ENCODE measurements at places on chromosomes 7 and 10.

DNA sequence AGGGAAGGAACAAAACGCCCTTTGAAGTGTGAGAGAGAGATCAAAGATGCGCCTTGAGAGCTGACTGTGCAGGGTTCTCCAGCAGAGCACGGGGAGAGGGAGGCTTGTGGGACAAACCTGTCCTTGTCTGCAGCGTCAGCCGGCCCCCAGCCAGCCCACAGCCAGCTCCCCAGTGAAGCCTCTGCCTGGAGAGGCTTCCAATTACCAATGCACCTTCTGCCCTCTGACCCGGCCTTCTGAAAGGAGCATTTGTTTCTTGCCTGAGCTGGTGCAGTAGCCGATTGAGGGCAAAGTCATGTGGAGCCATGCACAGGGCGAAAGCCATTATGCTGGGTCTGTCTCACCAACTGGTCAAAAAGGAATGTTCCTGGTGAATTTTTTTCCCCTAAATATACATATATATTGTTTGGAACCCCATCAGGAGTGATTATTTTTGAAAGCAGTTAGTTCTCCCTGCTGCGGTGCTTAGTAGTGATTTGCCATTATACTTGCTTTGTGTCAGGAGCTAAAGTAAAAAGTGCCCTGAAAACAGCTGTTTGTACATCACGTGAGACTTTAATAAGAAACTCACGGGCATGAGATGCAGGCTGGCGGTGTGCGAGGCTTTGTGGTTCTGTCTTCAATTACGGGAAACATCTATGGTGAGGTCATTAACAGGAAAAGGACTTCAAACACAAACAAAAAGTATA is 268.6 kb downstream of the KLF6 start:
- DNase-seq, result no peak

GRCh38 chr7:47721670-47722069 is 139.8 kb upstream of the TNS3 start:
- DNase-seq, result no peak

GRCh38 chr10:114504769-114505579 is 100.7 kb upstream of the AFAP1L2 start:
- no peak for DNase-seq

DNA sequence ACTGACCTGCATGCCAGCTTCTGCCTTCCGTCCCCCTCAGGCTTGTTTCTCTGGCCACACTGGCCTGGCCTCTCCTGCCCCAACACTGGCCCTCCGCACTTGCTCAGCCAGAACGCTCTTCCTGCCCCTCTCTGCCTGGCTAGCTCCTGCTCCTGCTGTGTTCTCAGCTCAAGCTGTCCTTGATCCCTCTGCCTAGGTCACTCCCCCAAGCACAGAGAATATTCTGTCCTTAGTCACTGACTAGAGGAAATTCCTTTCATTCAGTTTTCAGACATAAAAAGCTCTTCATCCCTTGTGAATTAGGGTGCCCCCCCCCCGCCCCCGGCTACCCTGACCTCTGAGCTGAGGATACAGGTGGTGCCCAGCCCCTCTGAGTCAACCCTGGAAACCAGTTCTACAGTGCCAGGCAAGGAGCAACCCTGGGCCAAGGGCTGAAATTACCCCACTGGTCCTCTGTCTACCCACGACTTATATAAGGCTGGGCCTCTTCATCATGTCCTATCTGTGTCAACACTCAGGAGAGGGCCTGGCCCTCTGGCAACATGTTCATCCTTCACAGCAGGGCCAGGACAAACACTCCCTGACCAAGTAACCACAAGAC is 6.6 kb upstream of the SGPL1 start:
- no peak for DNase-seq

- no peak for DNase-seq
Measured at GRCh38 chr10:44245601-44245938, 139.3 kb downstream of the CXCL12 start.

- no peak for DNase-seq
Measured at GRCh38 chr7:71389976-71390375, 258.0 kb downstream of the GALNT17 start.

- DNase-seq, result no peak
Measured at GRCh38 chr10:70858759-70859158, 29.6 kb downstream of the PCBD1 start.

DNA sequence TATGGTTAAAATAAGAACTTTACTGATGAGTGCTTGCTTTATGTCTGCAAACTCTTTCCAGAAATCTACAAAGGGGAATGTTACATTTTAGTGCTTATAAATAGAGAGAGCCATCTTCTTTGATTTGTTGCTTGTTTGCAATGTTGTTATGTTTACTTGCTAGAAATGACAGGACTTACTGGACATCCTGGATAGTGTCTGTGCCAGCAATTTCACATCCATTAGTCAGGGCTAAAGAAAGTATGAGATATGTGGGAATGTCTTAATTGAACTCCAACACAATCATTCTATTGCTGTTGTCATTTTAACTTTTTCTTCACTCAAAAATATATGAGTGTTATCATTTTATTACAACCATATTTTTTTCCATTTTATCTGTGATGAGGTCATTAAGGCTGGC is 453.2 kb downstream of the TNS3 start:
- DNase-seq, result no peak

DNA sequence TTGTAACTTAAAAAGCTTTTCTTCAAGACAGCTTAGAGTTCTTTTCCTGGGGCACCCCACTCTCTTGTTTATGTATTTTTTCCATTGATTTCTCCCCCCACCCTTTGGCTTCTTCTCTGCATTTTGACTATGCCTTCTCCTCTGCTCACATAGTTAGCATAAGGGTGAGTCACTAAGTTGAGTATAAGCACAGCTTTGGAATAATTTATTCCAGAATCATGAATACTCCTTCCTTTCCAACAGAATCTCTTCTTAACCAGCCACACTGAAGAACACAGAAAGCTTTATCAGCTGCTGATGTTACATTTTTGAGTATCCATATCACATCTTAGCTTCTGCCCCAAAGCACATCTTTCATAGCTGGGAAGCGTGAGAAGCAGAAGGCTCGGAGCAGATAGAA is 449.5 kb upstream of the MKI67 start:
- DNase-seq, result no peak

DNA sequence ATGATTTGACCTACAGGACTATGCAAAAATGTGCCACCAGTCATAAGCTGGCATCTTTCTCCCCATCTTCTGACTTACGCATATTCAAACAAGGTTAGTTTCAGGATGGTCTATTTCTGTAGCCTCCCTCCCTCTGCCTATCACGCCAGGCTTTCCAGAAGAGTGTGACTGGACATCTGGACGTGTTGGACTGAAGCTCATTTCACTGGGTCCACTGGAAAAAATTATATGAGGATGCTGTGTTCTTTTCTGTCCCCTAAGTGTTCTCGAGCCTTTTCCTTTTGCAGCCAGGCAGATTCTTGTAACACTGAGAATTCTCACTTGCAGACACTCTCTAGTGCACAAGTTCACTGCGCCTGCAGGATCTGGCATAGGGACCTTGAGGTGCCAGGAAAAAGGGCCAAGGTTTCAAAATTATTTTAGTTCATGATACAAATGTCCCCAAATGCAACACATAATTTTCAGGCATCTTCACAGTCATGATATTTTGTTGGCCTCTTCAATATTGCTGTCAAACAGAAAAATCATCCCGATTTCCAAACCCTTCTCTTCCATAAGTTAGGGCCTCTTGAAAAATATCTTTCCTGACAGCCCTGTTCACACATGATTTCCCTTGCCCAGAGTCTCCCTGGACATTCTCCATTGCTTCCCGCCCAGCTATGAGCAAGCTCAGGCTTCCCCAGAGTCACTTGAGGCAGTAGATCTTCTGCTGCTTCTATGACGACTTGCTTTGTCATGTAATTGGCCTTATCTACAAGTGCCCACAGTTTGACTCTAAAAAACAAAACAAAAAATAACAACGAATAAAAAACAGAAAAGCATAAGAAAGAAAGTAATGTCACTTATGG is 170.4 kb downstream of the BMPER start:
- no peak for DNase-seq

GRCh38 chr7:28571405-28571804 is 159.1 kb downstream of the CREB5 start:
- no peak for DNase-seq

DNA sequence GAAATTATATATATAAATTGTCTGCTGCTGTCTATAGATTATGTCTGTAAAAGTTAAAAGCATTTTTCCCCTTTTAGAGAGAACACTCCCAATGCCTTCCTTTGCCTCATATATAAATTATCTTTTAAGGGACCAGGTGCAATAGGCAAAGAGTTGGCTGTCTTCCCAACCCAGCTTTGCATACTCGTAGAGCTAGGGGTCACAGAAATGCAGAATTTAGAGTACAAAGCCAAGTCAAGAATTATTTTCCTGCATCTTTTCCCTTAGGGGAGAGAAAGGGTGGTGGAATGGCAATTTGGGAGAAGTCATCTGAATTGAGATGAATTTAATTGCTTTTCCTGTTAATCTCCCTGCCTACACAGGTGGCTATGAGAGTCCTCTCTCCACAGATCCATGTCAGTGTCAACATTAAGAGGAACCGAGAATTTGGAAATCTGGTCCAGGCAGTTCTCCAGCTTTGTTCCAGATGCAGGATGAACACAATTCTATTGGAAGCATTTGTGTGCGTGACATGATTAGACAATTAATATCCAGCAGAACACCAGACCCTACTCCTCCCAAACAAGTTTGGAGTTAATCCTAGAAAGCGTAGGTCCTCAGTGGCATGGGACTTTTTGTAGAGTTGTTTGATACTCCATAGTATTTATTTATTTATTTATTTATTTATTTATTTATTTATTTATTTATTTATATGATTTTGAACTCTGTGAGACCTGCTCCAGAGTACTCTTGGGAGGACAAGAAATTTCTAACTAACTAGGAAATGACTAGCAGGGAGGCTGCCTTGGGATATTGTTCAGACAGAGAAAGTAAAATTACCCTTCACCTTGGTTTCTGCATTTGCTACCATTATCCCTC is 80.3 kb upstream of the SKAP2 start:
- no peak for DNase-seq

DNA sequence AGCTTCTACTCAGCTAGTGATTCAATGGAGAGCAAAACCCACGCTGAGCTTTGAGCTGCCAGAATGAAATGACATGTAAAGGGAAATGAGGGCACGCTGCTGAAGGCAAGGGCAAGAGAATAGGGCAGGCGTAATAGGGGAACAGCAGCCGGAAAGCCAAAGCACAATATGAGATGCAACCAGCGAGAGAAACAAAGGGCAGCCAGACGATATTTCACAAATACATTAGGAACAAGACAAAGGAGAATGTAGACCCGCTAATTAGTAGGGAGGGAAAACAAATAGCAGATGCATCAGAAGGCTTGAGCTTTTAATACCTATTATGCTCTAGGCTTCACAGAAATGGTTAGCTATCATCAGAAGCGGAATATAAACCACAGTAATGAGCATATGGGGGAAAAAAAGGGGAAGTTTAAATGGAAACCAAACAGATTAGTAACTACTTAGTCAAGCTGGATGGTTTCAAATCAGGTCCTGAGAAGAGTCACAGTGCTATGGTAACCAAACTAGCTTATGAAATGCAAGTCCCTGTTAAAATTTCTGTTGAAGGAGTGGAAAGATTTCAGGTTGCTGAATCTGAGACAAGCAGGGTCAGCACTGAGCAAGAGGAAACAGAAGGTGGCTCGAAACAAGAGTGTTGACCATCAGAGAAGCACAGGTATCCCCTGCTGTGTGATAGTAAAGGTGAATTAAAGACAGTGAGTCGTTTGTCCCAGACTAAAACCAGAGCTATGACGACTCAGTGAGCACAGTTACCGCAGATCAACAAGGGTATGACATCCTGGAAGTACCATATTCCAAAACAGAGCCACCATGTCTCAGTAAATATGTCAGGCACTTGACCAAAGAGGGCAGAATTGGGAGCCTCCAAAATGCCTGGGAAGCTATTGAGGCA is 496.9 kb upstream of the CELF2 start:
- no peak for DNase-seq

DNA sequence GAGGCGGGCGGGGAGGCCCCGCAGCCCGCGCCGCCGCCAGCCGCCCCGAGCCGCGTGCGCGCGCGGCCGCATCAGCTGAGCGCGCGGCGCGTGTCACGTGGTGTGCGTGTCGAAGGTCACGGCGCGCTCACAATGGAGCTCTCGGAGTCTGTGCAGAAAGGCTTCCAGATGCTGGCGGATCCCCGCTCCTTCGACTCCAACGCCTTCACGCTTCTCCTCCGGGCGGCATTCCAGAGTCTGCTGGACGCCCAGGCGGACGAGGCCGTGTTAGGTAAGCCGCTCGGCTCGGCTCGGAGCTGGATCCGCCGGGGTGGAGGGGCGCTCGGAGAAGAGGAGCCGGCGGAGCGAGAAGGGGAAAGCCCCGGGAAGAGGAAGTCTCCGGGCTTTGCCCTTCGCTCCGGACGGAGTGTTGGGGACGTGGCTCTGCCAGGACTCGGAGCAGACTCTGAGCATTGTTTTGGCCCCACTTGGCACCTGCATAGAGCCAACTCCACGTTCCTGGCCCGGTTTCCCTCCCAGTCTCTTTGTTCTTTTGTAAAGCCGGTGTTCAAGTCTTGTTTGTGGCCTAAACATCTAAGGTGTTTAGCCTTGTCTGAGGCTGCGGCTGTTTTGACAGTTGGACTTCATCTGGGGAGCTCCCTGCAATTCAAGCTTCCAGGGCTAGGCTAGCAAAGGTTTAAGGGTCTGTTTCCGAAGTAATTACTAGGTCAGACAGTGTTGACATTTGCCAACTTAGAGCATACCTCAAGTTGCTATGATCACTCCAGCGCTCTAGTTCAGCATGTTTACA is at the start of gene COMMD3:
Gene COMMD3, plus strand, starts transcription at position 103 of the 790 bp plus-strand sequence. Its CDS starts 30 bp downstream, at position 133.
- no peak for DNase-seq

GRCh38 chr10:121822180-121822579 is 105.7 kb downstream of the ATE1 start:
- no peak for DNase-seq

- no peak for DNase-seq
Measured at GRCh38 chr7:68176974-68177373, 1180.3 kb downstream of the TYW1 start.

DNA sequence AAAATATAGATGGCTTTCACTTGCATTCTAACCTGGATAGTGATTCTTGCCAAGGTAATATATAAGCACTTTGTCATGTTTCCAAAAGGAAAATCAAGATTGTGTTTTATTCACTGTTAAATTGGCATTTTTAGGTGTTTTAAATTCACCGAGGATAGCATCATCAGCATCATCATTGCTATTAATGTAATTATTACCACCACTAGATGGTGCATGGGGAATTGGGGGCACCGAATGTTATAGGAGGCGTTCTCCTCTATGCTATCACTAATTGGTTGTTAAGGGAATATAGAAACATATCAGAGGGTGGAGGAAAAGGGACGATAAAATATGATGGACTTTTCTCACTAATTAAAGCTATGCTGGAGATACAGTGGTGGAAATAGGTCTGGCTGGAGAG is 95.5 kb downstream of the CELF2 start:
- DNase-seq, result peak; percentile 3

GRCh38 chr7:55309040-55309991 is 55.8 kb upstream of the LANCL2 start:
- DNase-seq, result peak; percentile 22
